ENCODE measurements at places on chromosomes 7 and 10.

DNA sequence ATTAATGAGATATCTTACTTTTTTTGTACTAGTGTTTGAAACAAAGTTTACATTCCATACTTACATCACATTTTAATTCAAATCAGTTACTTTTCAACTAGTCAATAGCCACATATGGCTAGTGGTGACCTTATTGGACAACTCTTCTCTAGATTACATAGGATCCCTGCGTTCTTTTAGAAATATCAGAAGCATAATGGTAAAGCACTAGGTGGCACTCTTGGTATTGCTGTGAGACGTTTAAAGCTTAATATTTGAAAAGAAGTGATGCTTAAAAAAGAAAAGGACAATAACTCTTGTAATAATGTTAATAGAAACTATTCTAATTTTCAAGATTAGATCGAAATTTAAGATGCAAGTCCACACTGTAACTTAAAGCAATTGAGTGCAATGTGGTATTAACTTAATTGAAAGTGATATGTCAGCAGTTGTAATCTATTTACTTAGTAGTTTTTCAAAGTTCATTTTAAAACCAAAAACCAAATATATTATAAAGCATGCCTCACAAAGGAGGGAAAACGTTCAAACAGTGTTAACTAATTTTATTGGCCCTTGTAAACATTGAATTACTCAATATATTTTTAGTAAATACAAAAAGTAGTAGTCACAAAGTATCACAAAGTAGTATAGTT, 339.1 kb downstream of the ATRNL1 start:
- DNase-seq = no peak

DNA sequence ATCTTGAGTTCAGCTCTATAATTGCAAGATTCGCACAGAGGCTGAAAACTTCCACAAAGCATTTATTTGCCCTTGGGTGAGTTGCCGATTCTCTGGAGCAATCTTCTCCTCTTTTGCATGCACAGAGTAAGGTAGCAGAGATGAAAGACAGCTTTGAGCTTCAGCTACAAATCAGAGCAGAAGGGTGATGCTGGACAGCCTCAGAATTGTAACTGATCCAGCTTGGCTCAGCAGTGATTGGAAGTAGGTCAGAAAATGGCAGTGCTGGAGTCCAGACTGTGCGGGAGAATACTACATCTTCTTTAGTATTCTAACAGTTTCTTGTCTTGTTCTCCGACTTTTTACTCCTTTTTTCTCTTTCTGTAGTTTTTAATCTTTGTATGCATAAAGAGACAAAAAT, 55.4 kb upstream of the CDC14C start:
- no peak for DNase-seq

DNA sequence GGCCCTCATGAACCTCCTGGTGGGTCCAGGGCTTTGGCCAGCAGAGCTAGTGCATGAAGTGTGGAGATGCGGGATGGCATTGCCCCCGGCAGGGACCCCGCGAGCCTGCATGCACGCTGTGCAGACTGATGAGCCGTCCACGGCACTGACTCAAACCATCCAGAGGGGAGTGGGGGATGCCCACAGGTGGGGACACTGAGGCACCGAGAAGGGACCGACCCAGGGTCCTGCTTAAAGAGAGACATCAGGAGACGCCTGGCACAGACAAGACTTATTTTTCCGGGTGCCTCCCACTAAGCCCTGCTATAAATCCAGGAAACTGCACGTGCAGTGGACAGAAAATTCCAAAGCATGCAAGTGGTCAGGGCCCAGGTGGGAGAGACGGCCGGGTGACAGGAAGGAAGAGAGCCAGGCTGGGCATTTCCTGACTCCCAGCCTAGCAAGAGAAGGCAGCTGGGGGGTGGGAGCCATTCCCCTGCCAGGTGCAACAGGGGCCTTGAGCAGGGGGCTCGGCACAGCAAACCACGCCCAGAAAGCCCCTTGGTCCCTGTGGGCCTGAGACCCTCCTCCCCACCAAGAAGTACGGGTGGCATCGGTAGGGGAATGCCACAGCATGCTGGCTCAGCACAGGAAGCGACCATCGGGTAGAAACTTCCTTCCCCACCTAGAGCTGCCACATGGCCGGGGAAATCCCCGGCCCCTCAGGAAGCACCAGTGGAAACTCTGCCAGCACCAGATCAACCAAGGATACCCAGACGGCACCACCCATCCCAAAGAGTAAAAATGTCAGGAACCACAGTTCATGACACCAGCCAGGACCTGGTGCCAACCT, 91.5 kb downstream of the FOXL3 start:
- DNase-seq = peak; percentile 47

GRCh38 chr10:15295537-15296325, 75.4 kb downstream of the FAM171A1 start:
- DNase-seq = no peak

DNA sequence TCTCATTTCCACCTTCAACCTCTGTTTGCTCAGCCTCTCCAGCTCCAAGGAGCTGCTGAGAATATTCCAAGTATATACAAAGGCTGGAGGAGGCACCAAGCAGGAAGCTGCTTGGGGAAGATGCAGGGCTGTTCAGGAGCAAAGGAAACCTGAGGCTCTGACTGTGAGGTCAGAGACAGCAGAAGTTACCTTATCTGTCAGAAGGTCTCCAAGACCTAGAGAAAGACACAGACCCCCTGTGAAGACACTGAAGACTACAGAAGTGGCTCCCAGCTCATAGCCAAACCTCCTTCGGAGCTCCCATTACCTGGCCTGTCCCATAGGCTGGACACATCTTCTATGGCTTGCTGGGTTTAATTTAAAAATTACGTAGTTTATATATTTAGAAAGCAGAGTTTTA, 53.2 kb downstream of the PKD1L1 start:
- no peak for DNase-seq

Data from stimulated activated CD4-positive, alpha-beta T cell treated with anti-CD3 and anti-CD28 coated beads, TNF-alpha, amount 100 ng/mL, for 4 hours (primary cell).